Hepatic stellate cell (primary cell): ENCODE measurements at places on chromosomes 12 and 14.

DNA sequence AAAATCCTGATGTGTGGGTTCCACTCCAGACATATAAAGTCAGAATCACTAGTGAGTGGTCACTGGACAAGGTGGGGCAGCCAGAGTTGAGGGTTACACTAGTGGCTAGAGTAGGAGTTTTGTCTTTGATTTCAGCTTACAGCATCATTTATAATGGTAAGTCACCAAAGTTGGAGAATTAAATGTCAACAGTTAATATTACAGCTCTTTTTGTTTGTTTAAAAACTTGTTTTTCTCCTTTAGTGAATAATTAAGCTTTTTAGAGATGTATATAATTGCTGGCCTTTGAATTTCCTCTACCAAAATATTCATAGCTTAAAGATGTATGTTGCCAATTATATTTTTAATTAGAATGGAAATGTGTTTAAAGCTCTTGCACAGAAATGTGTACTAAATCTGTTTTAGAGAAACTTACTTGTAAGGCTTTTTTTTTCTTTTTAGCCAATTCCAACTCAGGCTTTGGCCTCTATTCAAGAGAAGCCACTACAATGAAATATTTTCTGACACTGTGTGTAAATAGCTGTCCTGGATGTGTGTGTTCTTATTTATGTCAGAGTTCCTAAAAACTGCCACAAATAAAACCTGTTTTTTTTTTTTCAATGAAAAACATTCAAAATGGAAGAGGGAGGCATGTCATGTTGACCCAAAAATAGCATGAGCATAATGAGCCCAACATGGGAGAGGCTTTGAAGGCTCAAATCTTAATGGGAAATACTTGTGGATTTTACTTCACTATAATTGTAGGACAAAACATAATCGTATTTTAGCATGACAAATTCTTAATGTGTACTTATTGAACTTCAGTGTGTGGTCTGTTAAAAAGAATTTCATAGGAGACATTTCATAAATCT, 92.2 kb downstream of the TBC1D30 start:
- DNase-seq = no peak

DNA sequence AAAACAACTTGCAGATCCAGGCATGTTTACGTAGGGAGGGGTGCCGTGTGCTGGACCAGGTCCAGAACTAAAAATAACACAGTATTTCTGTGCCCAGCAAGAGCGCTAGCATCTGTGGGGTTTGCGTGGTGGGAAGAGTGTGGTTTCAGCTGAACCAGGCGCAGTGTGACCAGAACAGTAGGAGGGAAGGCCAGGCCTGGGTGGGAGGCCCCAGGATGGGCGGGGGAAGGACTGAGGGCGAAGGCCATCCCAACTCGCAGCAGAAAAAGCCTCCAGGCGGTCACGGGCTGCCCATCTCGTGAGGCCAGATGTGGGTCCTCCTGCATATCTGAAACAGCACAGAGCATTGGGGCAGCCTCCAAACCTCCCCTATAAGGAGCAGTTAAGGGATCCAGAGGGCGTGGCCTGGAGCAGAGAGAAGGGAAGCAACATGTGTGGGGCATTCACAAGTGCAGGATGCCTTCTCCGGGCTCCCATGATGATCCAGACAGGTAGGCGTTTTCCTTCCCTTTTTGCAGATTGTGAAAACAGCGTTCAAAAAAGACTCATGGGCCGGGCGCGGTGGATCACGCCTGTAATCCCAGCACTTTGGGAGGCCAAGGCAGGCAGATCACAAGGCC, 17.8 kb upstream of the CD9 start:
- peak; percentile 87 for DNase-seq

DNA sequence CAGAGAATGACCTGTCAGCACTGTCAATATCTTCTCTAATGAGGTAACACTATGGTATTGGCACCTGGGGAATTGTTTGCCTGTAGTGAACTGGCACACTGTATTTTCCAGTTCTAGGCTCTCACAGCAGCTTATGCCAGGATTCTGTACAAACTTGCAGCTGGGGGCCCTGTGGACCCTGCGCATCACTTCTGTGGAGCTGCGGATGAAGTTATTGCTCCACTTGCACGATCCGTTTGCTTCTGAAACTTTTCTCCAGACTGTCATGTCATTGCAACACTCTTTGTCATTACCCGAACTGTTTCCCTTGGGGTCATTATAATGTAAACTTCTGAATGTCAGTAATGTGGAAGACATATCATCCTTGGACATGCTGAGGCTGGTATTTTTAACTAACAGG, 3.9 kb downstream of the RNASE11 start:
- DNase-seq = no peak

DNA sequence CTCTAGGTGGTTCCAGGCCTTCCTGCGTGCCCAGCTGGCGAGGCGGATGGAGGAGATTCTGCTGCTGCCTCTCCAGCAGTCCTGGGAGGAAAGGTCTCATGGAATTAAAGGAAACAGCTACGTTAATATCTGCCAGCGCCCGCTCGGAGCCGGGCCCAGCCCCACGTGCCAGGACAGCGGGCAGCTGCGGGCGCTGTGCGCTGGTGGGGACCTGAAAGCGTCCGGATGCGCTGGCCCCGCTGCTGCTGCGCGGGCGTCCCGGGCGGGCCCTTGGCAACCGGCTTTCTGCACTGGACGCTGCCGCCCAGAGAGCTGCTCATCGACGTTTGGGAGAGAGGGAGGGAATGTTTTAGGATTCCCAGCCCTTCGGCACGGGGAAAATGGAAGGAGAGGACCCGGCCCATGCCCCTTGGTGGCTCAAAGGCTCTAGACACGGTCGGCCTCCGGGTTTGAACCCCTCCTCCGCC, 8.6 kb upstream of the DYNC1H1 start:
- DNase-seq = no peak

- no peak for DNase-seq
Observed at GRCh38 chr12:4775936-4776335, 55.7 kb downstream of the GALNT8 start.

DNA sequence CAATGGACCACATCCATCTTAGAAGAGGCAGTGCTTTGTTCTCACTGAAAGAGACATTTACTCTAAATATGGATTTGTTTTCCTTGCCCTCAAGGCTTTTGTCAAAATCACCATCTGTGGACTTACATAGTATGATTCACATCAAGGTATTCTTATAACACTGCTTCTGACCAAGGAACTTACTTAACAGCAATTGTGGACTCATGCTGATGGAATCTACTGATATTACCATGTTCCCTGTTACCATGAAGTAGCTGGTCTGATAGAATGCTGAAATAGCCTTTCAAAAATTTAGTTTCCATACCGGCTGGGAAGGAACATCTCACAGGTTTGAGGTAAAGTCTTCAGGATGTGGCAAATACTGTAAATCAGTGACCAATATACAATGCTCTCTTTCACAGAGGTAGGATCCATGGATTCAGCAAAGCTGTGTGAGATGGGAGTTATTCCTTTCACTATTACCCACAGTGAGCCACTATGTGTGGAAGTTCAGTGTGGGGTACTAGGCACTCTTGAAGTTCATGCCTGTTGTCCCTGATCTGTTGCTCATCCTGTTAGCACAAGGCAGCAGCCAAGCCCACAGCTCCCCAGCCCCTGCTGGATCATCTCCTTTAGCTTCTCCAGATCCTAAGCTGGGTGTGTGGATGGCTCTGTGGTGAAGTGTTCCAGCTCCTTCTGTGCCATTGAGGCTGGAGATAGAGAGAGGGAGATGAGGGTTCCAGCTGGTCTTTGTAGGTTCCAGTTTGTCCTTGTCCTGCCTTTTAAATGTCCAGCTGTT, 126.4 kb downstream of the ATP23 start:
- DNase-seq = no peak

- DNase-seq = no peak
Observed at GRCh38 chr12:89433634-89434033, 81.3 kb upstream of the DUSP6 start.

- no peak for DNase-seq
Observed at GRCh38 chr14:100091386-100091785, 26.2 kb downstream of the EVL start.

DNA sequence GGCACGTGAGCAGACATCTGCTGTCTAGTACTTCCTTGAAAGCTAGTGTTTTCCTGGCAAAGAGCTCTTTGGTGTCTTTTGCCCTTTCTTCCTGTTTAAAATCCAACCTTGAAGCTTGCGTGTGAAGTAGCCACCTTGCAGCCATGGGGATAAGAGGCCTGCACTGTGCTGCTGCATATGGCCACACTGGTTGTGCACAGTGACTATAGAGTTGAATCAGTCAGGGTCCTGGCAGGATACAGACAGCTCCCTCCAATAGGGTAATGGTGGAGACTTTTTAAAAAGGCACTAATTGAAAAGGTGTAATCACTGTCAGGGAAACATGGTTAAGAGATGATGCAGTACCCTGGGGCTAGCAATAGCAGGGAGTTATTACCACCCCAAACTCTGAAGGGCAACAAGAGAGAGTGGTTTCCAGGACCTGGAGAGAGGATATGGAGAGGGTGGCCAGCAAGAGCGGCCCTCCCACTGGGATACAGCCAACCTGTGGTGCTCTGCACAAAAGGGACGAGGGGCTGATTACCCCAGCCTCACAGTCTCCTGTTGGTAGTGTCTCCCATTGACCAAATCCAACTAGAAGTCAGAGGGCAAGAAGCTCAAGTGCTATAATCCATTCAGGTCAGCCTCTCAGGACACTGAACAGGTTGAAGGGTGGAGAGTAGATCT, 4.8 kb upstream of the GLT8D2 start:
- DNase-seq = no peak

- no peak for DNase-seq
Observed at GRCh38 chr14:65962952-65963351, 523.2 kb upstream of the CCDC196 start.

DNA sequence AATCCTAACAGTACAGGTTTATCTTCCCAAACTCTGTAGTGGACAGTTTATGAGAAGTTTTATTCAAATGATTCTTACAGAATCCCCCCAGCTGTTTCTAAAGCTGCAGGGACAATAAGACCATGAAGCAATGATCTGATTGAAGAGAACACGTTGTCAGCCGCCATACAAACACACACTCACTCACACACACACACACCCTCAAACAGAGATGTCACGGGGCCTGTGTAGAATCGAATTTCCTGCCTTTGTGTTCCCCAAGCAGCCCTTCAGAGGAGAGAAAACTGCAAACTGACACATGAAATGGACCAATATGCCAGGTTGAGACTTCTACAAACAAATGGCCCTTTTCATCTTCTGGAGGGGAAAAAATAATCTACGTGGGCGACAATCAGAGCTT, 80.5 kb upstream of the TBX3 start:
- DNase-seq = no peak

DNA sequence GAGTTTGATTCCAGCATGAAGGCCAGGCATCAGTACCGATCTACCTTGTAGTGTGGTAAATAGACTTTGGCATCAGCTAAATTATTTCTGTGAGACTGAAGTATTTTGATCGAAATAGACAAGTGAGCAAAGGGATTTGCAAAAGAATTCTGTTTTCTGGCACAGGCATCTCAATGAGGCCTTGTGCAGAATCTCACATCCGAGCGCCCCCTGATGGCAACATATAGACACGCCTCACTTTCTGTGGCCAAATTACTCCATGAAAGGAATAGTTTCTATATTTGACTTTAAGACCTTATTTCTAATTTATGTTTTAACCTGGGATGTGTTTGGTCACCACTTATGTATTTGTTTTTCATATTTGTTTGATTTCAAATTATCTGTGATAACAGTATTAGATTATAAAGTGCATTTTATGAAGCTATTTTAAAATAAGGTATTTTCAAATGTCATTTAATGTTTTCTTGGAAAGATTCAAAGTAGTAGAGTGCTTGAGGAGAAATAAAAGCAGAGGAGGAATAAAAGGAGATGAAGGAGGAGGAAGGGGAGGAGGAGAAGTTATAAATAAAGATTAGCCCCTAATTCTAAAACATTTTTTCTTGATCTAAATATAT, 731.9 kb downstream of the NRXN3 start:
- peak; percentile 7 for DNase-seq

DNA sequence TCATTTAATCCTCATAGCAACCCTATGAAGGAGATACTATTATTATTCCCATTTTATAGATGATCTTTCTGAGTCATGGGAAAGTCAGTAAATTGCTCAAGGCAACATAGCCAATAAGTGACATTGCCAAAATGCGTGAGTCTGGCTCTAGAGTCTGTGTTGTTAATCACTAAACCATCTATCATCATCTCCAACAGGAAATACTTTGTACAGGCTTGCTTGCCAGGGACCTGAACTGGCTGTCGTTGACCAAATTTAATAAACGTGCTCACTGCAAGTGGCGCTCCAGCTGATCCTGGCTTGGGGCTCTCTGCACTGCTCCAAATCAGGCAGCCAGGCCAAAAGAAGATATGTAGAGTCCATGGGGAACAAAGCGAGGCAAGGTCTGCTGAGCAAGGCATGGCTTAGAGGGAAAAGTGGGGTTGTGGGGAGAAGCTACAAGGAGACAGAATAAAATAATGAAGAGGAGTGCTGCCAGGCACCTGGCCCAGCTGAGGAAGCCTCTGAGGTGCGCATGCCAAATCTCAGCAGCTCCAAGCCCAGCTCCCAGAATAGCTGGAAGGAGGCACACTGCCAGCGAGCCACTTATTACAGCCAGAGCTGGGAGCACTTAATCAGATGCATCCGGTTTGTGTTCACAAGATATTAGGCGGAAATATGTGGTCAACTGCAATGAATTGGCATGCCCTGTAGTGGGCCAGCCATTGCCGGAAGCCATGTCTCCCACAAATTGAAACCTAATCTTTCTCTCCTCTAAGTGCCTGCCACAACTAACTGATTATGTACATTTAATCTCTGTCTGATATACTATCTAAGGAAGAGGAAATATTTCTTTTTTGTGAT, 43.3 kb upstream of the PTPRO start:
- DNase-seq = peak; percentile 15

DNA sequence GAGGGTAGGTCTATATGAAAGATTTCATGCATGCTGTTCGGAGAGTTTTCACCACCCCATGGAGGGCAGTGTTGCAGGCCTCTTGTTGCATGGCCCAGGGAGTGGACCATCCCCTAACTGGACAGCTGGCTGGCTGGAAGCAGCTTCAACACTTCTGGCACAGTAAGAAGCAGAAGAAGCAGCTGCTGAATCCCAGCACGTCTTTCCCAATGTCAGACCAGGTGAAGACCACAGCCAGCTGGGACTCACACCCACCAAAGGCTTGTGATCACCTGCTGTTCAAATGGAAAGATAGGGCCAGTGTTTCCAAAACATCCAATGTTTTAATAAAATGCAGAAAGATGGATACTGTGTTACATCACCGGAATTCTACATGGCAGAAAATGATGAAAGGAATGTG, 1423.6 kb downstream of the AACS start:
- no peak for DNase-seq

GRCh38 chr14:101716956-101717662, 44.4 kb upstream of the PPP2R5C start:
- no peak for DNase-seq

- no peak for DNase-seq
Observed at GRCh38 chr12:32390572-32391219, 8.7 kb upstream of the FGD4 start.

DNA sequence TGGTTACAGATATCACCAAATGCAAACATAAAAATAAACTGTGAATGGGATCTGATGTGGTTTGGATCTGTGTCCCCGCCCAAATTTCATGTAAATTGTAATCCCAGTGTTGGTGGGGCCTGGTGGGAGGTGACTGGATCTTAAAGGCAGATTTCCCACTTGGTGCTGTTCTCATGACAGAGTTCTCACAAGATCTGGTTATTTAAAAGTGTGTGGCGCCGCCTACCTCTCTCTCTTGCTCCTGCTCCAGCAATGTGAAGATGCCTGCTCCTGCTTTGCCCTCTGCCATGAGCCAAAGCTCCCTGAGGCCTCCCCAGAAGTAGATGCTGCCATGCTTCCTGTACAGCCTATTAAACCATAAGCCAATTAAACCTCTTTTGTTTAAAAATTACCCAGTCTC, 47.8 kb downstream of the SLC25A21 start:
- DNase-seq = no peak

GRCh38 chr14:36505181-36505815, 14.7 kb downstream of the NKX2-1 start:
- DNase-seq = no peak

- DNase-seq = no peak
Observed at GRCh38 chr12:84336231-84336630, 576.4 kb downstream of the SLC6A15 start.
